ENCODE measurements at places on chromosomes 1 and 21.

GRCh38 chr1:32651461-32652073 lies 559 bp downstream of the RBBP4 start:
- DNase-seq: peak; percentile 61

GRCh38 chr1:40745176-40745575 lies 38.4 kb upstream of the KCNQ4 start:
- no peak for DNase-seq

DNA sequence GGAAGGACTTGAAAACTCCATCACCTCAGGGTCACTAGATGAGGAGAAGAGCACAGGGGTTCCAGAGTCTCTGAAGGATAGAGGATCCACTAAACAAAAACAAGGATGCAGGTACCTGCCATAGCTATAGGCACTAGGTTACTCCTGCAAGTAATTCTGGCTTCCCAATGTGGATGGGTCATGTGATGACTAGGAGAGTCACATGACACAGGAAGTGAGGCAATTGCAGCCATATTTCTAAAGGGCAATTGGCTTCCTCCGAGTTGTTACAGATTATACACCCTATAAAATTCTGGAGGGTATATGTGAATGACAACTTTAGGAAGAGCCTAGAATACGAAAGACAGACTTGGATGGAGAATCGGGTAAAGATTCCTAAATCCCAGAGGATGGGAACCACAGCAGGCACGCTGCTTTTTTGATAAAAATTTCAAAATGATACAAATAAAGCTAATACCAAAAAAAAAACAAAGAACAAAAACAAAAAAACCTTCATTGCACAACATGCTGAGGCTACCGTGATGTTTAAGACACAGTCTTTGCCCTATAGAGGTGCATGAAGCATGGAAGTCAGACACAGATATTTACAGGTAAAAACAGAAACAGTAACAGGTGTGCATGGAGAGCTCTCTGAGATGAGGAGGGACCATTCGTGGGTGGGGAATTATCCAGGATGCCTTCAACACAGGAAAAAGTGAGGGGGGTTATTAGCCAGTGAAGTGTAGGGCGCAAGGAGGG lies 10.5 kb downstream of the MTX1 start:
- DNase-seq: peak; percentile 54

DNA sequence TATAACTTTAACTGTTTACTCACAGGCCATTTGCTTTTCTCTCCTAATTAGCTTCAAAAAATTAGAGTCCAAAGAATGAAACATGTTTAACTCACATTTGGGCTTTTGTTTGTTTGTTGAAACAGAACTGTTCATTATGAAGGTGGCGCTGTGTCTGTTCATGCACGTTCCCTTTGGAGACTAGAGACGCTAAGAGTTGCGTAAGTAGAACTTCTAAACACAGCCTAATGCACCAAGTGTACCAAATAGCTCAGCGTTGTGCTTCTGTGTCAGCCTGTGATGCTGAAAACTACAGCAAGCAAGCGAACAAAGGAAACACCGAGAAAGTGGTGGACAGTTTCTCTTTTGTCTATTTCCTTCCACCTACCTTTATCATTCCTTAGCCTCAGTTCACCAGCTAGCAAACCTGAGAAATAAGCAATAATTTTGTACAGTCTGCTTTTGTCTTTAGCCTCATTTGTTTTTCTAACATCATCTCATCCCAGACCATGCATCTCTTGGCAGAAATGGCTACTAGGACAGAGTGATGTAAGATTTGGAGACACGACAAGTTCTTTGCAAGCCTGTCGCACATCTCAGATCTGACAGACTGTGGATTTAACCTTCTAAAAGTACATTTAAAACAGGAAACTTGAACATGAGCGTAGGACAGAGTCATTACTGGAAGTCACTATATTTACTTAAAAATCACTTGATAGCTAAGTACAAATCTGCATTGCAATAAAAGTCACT lies 375.1 kb downstream of the RYR2 start:
- no peak for DNase-seq

DNA sequence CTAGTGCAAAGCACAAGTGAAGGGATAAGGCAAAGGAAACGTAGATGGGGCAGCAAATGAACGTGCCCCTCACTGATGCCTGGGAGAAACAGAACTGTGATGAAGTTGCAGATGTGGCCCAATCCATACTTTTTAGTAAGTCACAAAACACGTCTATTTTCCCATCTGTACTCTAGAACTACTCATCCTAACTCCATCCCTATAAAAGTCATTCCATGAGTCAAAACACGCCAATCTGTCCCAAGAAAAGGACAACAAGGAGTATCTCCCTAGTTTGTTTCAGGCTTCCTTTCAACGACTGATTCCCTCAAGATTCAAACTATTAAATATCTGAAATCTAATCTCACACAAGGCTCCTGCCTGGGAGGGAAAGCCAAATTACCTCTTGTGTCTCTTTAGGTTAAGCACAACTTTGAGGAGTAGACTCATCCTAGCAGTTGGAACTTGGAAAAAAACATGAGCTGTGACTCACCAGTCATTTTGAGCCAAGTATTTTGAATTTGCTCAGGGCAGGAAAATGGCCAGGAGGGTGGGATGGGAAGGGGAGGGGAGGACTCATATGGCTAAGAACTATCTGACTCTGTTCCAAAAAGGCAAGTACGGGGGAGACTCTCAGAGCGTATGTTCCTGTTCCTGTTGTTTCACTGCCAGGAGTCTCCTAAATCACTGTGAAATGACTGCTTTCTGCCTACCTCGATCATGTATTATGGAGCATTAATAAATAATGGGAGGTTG lies 214.5 kb upstream of the CAMK1G start:
- no peak for DNase-seq

- no peak for DNase-seq
Measured at GRCh38 chr1:2304921-2305681, 77.0 kb downstream of the SKI start.

DNA sequence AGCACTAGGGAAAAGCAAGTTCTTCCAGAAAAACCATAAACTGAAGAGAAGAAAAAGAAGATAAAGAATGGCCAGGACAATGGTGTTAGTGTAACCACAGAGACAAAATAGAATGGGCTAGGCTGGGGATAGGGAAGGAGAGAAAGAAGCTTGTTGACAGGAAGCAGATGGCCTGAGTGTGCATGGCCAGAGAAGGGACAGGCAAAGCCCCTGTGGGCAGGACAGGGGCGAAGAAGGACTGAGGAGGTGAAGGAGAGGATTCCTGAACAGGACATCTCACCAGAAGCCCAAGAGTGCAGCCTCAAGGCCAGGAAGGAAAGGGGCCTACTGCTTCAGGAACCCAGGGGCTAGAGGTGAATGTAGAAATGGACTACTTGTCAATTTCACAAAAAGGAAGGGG lies 29.3 kb downstream of the IQGAP3 start:
- no peak for DNase-seq

- no peak for DNase-seq
Measured at GRCh38 chr1:213300433-213300832, 249.4 kb downstream of the RPS6KC1 start.

DNA sequence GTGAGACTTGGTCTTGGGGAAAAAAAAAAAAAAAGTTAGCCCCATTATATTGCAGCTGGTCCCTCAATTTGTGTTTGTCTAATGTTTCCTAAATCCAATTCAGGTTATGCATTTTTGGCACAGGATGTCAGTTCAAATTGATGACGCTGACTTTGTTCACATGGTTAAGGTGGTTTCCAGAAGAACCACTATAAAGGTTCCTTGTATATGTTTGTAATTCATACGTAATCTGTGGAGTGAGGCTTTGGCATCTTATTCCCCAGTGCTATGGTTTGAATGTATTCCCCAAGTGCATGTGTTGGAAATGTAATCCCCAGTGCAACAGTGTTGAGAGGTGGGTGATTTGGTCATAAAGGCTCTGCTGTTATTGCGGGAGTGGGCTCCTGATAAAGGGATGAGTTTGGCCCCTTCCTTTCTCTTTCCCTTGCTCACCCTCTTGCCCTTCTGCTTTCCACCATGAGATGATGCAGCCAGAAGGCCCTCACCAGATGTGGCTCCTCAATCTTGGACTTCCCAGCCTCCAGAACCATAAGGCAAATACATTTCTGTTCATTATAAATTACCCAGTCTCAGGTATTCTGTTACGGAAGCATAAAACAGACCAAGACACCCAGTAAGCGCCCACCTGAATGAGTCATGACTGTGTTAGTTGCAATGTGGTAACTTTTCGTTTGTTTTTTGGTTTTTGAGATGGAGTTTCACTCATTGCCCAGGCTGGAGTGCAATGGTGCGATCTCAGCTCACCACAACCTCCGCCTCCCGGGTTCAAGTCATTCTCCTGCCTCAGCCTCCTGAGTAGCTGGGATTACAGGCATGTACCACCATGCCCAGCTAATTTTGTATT lies 19.5 kb upstream of the HLCS start:
- no peak for DNase-seq

GRCh38 chr1:221416723-221417122 lies 325.2 kb downstream of the DUSP10 start:
- DNase-seq: no peak

GRCh38 chr21:32545948-32546441 lies 39.3 kb downstream of the TCP10L start:
- no peak for DNase-seq

DNA sequence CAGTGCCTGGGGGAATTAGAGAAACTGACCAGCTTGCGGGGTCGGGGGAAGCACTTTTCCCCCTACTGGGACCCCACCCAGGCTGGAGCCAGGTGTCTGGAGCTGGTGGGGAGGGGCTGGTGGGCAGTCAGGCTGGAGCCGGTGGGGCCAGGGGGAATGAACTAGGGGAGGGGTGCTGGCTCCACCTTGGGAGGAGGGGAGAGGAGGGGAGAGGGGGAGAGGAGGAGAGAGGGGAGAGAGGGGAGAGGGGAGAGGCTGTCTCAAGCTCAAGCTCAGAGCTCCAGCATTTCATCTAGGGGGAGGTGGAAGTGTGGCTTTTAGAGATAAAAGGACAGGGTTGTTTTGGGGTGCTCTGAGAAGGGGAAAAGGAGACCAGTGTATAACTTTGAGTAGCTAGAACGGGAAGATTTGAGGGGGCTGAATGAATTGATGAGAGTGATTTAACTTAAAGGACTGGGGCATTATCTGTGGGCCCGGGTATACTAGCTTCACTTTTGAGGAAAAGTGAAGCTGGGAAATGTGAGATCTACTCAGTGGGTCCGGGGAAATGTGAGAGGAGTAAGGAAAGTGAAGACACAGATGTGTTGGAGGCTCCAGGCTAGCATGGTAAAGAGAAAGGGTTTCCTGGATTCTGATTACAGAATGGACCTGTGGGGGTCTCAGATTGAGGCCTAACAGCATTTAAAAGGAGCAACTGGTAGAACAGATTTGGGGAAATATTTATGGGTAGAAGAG lies 2.8 kb downstream of the EFNA1 start:
- DNase-seq: no peak

Measured in NCI-H526 treated with DMSO at 0.1 percent for 48 hours (cell line).